Right kidney (tissue), 9 donors: ENCODE measurements at places on chromosomes 1 and 21.

DNA sequence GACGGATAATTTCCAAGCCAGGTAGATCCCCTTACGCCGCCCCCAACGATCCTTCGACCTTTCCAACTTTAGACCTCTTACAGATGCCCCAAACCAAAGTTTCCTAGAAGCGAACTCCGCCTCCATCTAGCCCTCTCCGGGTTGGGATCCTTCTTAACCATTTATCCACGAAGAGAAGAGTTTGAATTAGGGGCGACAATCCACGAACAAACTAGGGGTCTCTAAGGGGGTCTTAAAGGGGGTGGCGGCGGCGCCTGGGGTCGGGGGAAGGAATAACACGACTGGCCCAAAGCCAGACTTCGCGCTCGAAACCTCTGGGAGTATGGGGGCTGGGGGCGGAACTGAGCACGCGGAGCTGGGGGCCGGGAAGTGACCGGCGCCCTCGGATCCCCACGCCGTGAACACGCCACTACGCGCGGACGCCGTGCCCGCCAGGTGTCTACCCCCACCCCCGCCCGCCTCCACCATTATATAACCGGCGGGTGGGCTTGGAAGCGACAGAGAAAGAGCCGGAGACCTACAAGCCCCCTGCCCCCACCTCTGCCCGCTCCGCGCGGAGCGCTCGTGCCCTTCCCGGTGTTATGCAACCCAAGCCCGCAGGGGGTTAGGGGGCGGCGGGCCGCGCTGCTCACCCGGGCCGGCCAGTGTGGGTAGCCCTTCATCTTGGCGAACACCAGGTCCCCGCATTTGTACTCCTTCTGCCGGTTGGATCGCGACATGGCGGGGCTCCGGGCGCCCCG, 594 bp downstream of the HDGF start:
- DNase-seq = peak; percentile 79

GRCh38 chr1:34162852-34163766, 1.9 kb downstream of the CSMD2 start:
- DNase-seq = peak; percentile 74

- DNase-seq = no peak
Measured at GRCh38 chr1:93905734-93906133, 3.5 kb downstream of the GCLM start.

GRCh38 chr1:30745156-30745833, 12.3 kb downstream of the LAPTM5 start:
- DNase-seq = no peak

DNA sequence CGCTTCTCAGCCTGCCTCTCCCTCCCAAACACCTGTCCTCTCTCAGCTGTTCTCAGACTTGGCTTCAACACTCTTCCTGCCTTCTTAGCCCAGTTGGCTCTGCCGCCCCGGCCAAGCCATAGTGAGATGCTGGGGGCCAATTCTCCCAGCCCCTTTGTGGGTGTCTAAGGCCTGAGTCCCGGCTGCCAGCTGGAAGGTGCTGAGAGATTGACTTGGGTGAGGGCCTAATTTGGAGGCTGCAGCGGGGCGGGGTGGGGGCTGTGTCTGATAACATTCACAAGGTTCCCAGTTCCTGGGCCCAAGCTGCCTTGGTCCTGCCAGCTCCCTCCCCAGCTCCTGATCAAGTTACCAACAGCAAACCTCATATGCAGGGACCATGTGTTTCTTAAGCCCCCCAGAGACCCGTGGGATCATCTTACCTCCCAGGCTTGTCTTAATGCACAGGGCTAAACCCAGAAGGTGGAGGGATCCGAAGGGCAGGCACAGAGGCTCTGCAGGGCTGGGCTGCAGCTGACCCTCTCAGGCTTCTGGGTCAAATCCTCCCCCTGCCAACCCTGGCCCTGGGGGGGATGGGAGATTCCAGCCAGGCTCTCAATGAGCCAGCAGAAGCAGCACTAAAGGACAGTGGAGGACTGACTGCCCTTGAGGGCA, 9.8 kb downstream of the INKA2 start:
- DNase-seq = no peak

DNA sequence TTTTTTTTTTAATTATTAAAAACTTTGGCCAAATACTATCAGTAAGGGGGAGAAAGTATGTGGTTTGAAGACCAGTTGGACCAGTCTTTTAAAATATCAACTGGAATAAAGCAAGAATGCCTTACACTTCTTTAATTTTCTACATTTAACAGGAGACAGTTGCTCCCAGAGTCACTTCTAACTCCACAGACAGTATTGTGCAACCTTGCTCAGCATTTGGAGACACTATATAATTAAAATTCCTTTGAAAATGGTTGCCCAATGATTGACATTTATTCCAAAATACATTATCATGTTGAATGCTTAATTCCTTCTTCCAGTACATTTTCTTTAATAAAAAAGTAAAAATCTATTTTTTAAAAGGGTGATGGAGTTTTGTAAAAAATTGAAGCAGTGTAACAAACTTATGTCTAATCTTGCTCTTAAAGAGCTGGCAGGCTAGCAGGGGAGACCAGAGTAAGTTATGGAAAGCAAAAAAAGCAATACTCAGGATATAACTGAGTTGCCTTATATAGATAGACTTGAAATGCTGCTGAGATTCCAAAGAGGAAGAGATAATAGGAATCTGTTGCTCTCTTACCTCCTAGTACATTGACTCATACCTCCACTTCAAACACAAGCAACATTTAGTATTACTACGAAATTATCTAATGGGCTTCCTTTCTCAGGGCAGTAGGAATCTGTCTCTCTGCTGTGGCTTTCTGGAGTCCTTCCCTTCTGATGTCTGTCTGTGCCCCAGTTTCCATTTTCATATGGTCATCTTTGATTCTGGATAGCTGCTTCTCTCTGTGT, 69.7 kb upstream of the RGL1 start:
- DNase-seq = no peak

DNA sequence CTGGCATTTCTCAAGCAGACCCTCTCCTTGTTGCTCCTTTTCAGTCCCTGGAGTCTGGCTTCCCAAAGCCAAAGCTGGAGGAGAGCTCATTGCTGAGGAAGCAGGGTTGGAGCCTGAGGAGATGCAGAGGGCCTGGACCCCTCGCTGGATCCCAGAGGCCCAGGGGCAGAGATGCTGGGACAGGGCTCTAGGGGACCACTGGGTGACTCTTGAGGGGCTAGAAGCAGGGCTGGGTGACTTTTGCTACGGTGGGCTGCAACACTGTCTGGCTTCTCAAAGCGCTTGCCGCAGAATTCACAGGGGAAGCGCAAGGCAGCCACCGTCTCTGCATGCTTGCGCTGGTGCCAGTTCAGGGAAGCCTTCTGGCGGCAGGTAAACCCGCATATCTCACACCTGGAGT, 8.8 kb downstream of the ZNF692 start:
- DNase-seq = no peak

- DNase-seq = no peak
Measured at GRCh38 chr1:162908780-162909179, 47.8 kb upstream of the CCDC190 start.

- no peak for DNase-seq
Measured at GRCh38 chr1:39681294-39681693, 9.4 kb upstream of the NT5C1A start.

DNA sequence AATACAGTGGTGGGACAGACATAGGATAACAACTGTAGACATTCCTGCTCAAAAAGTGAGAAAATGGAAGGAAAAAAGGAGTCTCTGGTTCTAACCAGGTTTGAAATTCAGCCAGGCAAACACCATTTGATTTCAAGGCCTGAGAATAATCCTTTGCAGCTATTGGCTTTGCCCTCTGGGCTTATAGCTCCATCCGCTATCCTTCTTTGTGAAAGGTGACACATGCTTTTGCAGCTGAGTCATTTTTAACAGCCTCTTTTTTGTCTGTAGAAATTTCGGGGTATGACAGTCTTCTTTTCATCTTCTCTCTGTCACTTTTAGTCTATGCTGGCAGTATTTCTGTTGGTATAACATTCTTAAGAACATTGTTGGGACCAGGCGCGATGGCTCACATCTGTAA, 16.2 kb downstream of the SDHC start:
- DNase-seq = no peak

DNA sequence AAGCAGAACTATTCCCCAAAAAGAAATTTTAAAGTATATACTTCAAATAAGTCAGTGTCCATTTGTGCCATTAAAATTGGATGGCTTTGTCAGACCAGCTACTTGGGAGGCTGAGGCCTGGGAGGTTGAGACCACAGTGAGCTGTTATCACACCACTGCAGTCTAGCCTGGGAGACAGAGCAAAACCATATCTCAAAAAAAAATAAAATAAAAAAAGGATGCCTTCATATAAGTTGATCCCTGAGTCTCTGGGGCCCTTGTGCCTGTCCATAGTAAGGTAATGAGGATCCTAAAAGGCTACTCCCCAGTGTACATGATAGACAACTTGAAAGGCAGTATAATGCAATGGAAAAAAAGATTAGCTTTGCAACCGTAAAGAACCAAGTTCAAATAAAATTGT, 81.2 kb upstream of the BARHL2 start:
- no peak for DNase-seq

DNA sequence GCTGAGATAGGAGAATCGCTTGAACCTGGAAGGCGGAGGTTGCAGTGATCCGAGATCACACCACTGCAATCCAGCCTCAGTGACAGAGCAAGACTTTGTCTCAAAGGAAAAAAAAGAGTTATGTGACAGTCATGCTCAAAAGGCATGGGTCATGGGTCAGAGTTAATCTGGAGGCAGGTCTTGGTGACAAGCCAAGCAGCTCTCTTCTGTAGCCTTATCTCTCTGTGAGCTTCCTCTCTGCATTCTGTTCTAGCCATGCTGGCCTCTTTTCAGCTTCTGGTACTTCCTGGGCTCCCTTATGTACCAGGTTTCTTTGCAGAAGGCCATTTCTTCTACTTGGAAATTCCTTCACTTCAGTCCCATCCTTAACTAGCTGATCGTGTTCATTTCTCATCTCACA, 63.6 kb downstream of the NGF start:
- no peak for DNase-seq

GRCh38 chr1:220809704-220810103, 23.0 kb downstream of the MTARC1 start:
- no peak for DNase-seq

- no peak for DNase-seq
Measured at GRCh38 chr1:27968692-27969091, 8.9 kb downstream of the XKR8 start.

DNA sequence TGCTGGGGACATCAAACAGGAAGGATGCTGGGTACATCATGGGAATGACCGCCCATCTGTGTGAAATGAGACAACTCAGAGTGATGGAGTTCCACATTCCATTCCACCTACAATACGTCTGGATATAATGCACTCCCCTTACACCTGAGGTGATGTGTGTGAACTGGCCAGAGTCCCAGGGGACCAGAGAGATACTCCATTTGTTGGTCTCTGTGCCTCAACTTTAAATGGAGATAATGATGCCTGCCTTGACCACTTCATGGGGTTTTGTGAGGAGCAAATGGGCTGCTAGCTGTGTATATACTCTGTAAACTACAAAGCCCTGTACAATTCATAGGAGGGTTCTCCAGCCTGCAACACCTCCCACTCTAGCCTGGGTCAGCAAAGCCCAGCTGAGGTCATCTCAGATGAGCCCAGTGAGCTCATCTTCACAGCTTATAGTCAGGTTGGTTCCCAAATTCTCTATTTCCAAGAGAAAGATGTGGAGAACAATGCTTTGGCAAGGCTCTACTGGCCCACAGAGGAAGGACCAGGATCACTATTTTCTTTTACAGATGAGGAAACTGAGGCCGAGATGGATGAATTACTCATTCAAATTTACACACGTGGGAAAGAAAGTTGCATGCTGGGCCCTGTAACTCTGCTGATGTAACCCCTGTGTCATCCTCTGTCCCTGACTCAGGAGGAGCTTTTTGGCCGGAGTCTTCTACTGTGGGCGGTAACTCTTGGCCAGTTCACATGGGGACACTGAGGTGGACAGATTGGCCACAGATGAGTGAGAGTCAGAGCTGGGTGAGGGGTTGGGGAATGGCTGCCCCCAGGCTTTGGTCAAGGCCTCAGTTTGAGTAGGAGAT, 105.6 kb upstream of the GCLM start:
- no peak for DNase-seq
